ENCODE measurements at places on chromosomes 7 and 10.

DNA sequence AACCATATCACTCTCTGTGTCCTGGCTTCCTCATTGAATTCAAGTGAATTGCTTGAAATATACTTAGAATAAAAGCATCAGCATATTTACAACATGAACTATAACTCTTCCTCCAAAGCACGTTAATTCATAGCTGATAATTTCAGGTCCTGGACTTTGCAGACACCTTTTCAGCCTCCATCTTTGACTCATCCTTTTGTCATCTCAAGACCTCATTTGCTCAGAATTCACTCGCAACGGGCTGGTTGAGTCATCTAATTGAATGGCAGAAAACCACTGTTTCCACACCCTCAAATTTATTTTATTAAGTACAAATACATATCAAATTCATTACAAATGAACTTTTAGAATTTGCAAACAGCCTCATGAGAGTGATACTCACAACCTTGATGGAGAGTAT is 545.7 kb downstream of the GATA3 start:
- DNase-seq, result no peak

DNA sequence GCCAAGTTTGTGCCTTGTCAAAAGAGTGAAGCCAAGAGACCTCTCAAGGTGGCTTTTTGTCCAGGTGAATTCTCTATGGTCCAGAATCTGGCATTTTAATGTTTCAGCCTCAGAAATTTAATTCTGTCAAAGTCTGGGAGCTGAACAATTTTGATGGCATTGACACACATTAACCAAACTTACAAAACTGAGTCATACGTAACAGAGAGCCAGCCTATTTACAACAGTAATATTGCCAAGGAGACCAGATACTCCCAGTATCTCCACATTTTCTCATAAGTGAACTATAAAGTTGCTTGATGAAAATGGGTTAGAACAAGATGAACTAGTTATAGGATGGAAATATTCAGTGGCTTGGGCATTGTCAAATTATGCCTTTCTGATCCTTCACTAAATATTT is 43.8 kb downstream of the PDE6C start:
- no peak for DNase-seq

GRCh38 chr7:97819161-97819560 is 53.0 kb downstream of the ASNS start:
- no peak for DNase-seq

DNA sequence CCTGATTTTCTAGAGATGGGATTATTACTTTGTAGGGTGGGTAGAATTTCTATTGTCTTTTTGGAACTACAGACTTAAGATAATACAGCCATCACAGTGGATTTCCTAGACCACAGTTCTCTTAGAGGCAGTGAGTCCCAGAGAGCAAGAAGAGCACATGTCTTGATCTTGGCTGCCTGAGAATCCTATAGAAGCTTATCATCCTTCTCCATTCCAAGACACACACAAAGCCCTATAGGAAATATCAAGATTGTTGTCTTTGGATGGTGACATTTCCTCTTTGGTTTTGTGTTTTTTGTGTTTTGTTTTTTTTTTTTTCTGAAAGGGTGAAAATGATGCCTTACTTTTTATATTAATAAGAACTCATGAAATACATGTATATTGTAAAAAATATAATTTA is 143.1 kb downstream of the AHR start:
- DNase-seq, result no peak

DNA sequence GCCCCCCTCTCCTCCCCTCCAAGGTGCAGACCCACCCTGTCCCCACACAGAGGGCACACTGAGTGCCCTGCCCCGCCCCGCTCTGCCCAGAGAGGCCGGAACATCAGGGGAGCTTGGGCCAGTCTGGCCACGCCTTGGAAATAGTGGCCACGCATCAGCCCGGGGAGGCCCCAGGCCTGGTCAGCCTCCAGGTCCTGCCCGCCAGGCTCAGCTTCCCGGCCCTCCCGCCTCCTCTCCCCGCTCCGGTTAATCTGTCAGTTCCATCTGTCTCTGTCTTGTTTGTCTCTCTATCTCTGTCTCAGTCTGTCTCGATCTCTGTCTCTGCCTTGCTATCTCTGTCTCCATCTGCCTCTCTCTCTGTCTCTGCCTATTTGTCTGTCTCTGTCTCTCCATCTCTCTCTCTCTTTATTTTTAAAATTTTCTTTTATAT is 28.9 kb upstream of the TNRC18 start:
- no peak for DNase-seq

- DNase-seq, result no peak
These were observed 6.1 kb upstream of the ADGRA1 start for GRCh38 chr10:133081636-133082035.

Measured in fibroblast of skin of abdomen (primary cell).